ENCODE measurements at places on chromosomes 1 and 21. TPM values are rescaled to one million over a fixed set of nuclear protein-coding genes. Genes with fewer than 3 reads are reported as not detected.

The C8B gene
- total RNA-seq, result not detected

The LPAR3 gene
- total RNA-seq, result 33.5 TPM

The HFM1 gene
- 0.17 TPM for total RNA-seq

The CYP4Z1 gene
- total RNA-seq, result not detected

The FAM78B gene
- total RNA-seq, result 0.29 TPM

The FCGR3A gene
- total RNA-seq, result not detected

The SPRR5 gene
- total RNA-seq, result not detected

The TOR1AIP2 gene
- total RNA-seq, result 98.0 TPM

The PRRC2C gene
- total RNA-seq, result 60.9 TPM

The TBX15 gene
- not detected for total RNA-seq

The TMEM39B gene
- 5.5 TPM for total RNA-seq

The ABCA4 gene
- total RNA-seq, result not detected

The CFAP45 gene
- 1.0 TPM for total RNA-seq

The ANGPTL7 gene
- total RNA-seq, result 1.7 TPM

The UMODL1 gene
- total RNA-seq, result not detected

The SCP2 gene
- 322 TPM for total RNA-seq

The GPR37L1 gene
- not detected for total RNA-seq

The CRP gene
- total RNA-seq, result not detected

The KRTAP19-1 gene
- total RNA-seq, result not detected

The MNDA gene
- not detected for total RNA-seq

The C1QC gene
- total RNA-seq, result not detected

The ELAVL4 gene
- total RNA-seq, result not detected

The CELF3 gene
- total RNA-seq, result not detected

The B3GALT2 gene
- 0.17 TPM for total RNA-seq

The GNG12 gene
- 166 TPM for total RNA-seq

The CFAP410 gene
- 12.6 TPM for total RNA-seq

The AKIRIN1 gene
- total RNA-seq, result 25.6 TPM

The FCRL2 gene
- not detected for total RNA-seq

The PLA2G5 gene
- 6.9 TPM for total RNA-seq

The ABCG1 gene
- 4.5 TPM for total RNA-seq

The SIPA1L2 gene
- total RNA-seq, result 1.3 TPM

The CYP4X1 gene
- total RNA-seq, result 0.17 TPM

The SLC9C2 gene
- not detected for total RNA-seq

The OTUD7B gene
- total RNA-seq, result 20.8 TPM

The AMY1B gene
- total RNA-seq, result not detected

The CMPK1 gene
- 79.6 TPM for total RNA-seq

The PRKAA2 gene
- total RNA-seq, result 3.0 TPM

The NUP210L gene
- 0.15 TPM for total RNA-seq

The GNL2 gene
- total RNA-seq, result 56.4 TPM

The LCE1E gene
- total RNA-seq, result not detected

The OR2L13 gene
- not detected for total RNA-seq

The PLA2G2F gene
- total RNA-seq, result not detected

The TNFRSF25 gene
- total RNA-seq, result 1.0 TPM

The BMP8A gene
- total RNA-seq, result not detected

The GJA8 gene
- total RNA-seq, result not detected

The PLA2G2D gene
- not detected for total RNA-seq

The PEX19 gene
- 62.0 TPM for total RNA-seq

The MYOC gene
- 1.2 TPM for total RNA-seq

The TLR5 gene
- total RNA-seq, result not detected

The TNNT2 gene
- total RNA-seq, result not detected

The KRTAP10-11 gene
- not detected for total RNA-seq

The TRNAU1AP gene
- 36.8 TPM for total RNA-seq

The TFAP2E gene
- total RNA-seq, result 0.33 TPM

The RGSL1 gene
- not detected for total RNA-seq

The NOS1AP gene
- total RNA-seq, result 0.29 TPM

The CIART gene
- 1.6 TPM for total RNA-seq
